CD4-positive, CD25-positive, alpha-beta regulatory T cell (primary cell): ENCODE measurements at places on chromosomes 4 and X. TPM values are rescaled to one million over a fixed set of nuclear protein-coding genes. Genes with fewer than 3 reads are reported as not detected.

ATP1B4 gene
- total RNA-seq = not detected

PLXNB3 gene
- 0.52 TPM for total RNA-seq

TEX13B gene
- not detected for total RNA-seq

MRFAP1L1 gene
- 32.6 TPM for total RNA-seq

- H3K36me3 ChIP-seq = no peaks in the 10 kb centered on the region
- H3K4me3 ChIP-seq = no peak overlapping the region
- H3K27me3 ChIP-seq = peaks cover 5% of the 10 kb centered on the region
- peaks cover 5% of the 10 kb centered on the region for H3K4me1 ChIP-seq
- no peak overlapping the region for H3K27ac ChIP-seq
- DNase-seq = no peak
These were observed 9.2 kb downstream of the PALLD start for GRCh38 chr4:168506014-168506413.

- H3K27me3 ChIP-seq = no peaks in the 10 kb centered on the region
- peaks cover 30% of the 10 kb centered on the region for H3K4me1 ChIP-seq
- no peak for DNase-seq
- H3K27ac ChIP-seq = no peak overlapping the region
- H3K36me3 ChIP-seq = no peaks in the 10 kb centered on the region
These were observed 13.9 kb upstream of the KLF3 start for GRCh38 chr4:38650133-38650532.

- no peak overlapping the region for H3K27ac ChIP-seq
- no peaks in the 10 kb centered on the region for H3K27me3 ChIP-seq
- peaks cover 16% of the 10 kb centered on the region for H3K36me3 ChIP-seq
- no peak overlapping the region for H3K4me3 ChIP-seq
- peak; percentile 49 for DNase-seq
- H3K4me1 ChIP-seq = no peaks in the 10 kb centered on the region
These were observed 35.4 kb downstream of the CEP44 start for GRCh38 chr4:174318829-174319764.

DNA sequence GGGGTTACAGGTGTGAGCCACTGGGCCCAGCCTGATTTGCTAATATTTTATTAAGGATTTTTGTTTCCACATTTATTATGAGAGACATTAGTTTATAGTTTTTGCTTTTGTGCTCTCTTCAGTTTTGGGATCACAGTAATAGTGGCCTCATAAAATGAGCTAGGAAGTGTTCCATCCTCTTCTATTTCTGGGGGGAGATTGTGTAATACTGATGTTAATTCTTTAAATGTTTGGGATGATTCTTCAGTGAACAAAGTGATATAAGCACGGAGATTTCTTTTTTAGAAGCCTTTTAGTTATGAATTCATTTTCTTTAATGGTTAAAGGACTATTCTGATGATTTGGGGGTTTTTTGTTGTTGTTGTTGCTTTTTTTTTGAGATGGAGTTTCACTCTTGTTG is 41.3 kb downstream of the RBMX start:
- H3K4me3 ChIP-seq = no peak overlapping the region
- H3K27me3 ChIP-seq = no peaks in the 10 kb centered on the region
- no peak overlapping the region for H3K27ac ChIP-seq
- H3K4me1 ChIP-seq = no peaks in the 10 kb centered on the region
- DNase-seq = no peak

DNA sequence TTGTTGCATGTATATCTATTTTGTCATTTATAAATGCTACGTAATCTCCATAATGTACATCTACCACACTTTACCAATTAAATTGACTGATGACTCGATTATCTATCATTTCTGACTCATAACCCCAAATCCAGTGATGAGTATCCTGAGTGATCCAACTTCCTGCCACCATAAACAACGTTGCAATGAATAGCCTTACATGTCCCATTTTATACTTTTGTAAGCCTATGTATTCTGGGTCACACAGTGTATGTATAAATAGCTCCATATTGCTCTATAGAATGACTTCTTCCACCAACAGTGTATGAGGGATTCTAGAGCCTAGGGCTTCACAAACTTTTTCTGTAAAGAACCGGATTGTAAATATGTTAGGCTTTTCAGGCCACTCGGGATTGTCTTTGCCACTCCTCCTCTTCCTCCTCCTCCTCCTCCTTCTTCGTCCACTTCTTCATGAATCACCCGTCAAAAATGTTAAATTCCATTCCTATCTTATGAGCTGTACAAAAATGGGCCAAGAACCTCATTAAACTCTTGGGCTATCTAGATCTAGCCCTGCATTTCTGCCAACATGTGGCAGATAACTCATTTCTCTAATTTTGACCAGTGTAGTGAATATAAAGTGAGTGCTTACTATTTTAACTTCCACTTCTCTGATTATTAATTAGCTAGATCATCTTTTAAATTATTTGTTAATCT is 672.2 kb upstream of the AMOT start:
- H3K27ac ChIP-seq = no peak overlapping the region
- H3K36me3 ChIP-seq = no peaks in the 10 kb centered on the region
- no peak overlapping the region for H3K4me3 ChIP-seq
- DNase-seq = no peak
- no peaks in the 10 kb centered on the region for H3K4me1 ChIP-seq

DNA sequence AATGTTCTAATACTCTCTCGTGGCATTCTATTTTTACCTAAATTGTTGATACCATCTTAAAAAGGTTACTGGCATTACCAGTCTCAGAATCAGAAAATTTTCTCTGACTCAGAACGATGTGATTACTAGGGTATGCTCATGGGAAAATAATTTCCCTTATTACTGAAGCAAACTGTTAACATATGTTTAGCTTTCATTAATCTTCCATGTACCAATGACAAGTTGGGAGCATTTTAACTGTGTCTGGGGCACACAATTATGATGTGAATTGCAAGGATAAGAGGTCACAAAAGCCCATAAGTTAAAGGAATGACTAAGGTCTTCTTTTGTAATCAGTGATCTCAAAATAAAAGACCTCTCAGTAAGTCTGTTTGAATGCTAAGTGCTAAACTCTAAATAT is 1254.6 kb downstream of the PCDH18 start:
- H3K27ac ChIP-seq = no peak overlapping the region
- no peaks in the 10 kb centered on the region for H3K4me1 ChIP-seq
- no peak for DNase-seq
